Activated CD4-positive, alpha-beta T cell treated with anti-CD3 and anti-CD28 coated beads, Interleukin-2, Interleukin-4, amounts not matched to agents 100 ng/mL and 50 ng/mL, durations not matched to agents 16 hours and 8 hours (primary cell): ENCODE measurements at places on chromosomes 11 and 22.
A peak's percentile ranks its signal among the peaks of the same experiment; 100 is the strongest.

DNA sequence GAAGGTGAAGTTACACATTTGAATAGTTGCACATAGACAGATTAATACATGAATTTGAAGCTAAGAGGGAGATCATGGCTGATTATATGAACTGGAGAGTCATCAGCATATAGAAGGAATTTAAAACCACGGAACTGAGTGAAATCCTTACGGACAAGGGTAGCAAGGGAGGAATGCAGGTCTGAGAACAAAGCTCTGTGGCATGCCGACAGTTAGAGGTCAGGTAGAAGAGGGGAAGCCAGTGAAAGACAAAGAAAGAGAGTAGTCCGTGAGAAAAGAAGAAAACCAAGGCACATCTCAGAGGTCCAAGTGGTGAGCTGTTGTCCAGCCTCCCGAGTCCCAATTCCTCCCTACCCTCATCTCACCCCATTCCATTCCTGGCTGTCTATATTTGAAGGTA, 11.8 kb upstream of the SYT9 start:
- no peak for DNase-seq

GRCh38 chr11:111932611-111932950, 4.6 kb upstream of the DIXDC1 start:
- peak; percentile 75 for DNase-seq

DNA sequence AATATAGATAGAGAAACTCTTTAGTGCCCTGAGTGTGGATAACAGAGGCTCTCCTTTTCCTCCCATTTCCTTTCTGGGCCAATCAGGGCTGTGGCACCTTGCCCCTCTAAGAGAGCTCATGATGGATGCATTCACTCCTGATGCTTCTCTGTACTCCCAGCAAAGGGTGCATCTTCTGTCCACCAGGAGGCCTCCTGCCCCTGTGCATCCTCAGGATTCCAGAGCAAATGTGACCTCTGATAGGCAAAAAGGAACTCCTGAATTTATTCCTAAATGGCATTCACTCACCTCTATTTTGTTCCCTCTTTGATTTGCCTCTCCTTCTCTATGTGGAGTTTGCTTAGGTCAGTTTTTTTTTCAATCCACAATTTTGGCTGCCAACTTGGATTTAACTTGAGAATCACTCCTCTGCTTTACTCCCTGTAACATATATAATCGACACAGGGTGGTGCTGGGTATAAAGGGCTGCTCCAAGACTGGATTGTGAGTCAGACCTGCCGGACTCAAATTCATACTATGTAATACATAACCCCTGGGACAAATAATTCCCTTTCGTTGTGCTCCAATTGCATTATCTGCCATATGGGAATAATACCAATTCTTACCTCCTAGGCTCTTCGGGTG, 1.1 kb upstream of the MRGPRX4 start:
- DNase-seq = no peak

DNA sequence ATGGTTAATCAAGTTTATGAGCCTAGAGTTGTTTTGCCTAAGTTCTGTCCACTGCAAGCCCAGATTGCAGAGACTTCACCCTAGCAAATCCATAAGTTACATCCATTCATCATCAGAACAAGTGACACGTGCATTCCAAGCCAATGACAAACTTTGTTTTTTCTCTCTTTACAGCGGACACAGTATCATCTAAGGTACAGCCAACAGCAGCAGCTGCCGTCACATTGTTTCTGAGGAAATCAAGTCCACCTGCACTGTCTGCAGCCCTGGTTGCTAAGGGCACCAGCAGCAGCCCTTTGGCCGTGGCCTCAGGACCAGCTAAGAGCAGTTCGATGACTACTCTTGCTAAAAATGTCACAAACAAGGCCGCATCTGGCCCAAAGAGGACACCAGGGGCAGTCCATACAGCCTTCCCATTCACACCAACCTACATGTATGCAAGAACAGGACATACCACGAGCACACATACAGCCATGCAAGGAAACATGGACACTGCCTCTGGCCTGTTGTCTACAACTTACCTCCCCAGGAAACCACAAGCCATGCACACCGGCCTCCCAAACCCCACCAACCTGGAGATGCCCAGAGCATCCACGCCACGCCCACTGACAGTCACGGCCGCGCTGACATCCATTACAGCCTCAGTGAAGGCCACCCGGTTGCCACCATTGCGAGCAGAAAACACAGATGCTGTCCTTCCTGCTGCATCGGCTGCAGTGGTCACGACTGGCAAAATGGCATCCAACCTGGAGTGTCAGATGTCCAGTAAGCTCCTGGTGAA, 155.8 kb downstream of the C11orf91 start:
- DNase-seq = no peak

- no peak for DNase-seq
Observed at GRCh38 chr11:77211040-77211451, 83.0 kb downstream of the MYO7A start.

DNA sequence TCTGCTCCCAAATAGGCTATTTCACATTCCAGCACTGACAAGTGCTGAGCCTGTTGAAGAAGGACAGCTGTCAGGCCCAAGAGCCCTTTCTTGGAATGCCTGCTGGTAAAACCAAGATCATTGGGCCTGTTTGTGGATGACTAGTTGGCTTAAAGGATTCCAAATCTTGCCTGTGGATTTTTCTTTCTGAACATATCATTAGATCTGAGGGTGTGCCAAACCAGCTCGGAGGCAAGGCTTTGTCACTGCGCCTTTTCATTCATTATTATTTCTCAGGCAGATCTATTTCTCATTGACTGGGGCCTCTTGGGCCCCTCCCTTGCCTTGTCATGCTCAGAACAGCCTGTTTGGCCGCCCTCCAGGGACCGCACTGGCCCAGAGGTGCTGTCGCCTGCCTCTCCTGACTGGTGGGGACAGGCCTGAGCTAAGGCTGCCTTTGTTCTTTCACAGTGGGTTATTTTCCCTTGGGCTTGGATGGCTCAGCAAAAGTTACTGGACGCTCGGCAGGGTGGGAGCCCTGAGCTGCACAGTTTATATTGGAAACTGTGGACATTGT, 222.7 kb upstream of the SESN3 start:
- no peak for DNase-seq

DNA sequence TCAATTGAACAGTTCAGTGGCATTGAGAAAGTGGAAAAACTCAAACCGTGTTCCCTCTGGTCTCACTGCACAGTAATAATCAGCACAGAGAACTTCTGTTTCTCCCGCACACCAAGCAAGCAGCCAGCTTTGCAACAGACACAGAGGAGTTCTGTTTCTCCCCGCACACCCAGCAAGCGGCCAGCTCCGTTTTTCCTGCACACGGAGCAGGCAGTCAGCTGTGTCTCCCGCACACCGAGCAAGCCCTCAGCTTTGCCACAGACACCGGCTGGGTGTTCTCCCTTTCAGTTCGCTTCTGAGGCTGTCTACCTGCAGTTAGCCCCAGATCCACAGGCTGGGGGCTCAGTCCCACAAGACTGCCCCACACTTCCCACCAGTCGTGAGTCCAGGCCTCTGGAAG, 9.9 kb upstream of the TALDO1 start:
- DNase-seq = no peak

DNA sequence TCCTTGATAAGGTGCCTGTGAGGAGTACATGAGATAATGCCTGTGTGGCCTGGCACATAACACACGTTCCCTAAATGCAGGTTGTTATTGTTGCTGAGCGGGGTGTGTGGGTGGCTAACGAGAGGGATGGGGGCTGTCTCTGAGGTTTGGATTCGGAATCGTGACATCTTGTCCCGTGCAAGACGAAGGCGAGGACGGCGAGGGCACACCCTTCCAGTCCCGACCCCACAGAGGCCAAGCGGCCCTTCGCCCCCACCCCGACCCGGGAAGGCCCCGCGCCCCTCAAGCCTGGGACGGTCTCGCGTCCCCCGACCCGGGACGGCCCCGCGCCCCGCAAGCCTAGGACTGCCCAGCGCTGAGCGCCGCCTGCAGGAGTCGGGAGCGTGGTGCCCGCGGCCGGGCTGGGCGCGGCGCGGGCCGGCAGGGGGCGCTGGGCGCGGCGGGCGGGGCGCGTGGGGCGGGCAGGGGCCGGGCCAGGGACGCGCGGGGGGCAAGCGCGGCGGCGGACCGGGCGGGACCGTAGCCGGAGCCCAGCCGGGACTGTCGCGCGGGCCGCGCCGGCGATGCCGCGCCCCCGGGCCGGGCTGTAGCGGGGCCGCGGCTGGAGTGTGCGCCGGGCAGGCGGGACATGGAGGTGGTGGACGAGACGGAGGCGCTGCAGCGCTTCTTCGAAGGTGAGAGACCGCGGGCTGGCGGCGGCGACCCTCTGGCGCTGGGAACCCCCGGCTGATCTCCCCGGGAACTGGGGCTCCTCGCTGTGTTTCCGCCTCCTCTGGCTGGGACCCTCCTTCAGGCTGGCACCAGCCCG, at the start of gene MYRF:
Gene MYRF, plus strand, starts transcription at position 520 of the 808 bp plus-strand sequence. Its CDS starts 109 bp downstream, at position 629.
- DNase-seq = peak; percentile 35

GRCh38 chr11:3229673-3230630, 2.3 kb downstream of the MRGPRE start:
- no peak for DNase-seq

DNA sequence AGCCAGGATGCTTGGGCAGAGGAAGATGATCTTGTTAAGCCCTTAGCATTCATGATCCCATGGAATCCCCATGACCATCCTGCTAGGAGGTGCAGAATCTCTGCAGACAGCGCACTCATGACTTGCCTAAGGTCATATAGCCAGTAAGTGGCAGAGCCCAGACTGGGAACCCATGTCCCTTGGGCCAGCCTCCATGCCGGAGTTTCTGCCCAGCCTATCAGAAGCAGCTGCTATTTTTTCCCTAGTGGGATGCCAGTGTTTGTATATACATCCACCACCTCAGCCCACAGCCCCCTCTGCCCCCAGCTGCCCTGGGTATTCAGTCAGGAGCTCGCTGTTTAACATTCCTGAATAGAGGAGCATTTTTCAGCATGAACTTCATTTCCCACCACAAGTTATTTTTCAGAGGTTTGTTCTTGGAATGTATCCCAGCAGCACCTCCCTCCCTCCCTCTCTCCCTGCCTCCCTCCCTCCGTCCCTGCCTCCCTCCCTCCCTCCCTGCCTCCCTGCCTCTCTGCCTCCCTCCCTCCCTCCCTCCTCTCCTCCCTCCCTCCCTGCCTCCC, 34.4 kb upstream of the SUSD2 start:
- no peak for DNase-seq

DNA sequence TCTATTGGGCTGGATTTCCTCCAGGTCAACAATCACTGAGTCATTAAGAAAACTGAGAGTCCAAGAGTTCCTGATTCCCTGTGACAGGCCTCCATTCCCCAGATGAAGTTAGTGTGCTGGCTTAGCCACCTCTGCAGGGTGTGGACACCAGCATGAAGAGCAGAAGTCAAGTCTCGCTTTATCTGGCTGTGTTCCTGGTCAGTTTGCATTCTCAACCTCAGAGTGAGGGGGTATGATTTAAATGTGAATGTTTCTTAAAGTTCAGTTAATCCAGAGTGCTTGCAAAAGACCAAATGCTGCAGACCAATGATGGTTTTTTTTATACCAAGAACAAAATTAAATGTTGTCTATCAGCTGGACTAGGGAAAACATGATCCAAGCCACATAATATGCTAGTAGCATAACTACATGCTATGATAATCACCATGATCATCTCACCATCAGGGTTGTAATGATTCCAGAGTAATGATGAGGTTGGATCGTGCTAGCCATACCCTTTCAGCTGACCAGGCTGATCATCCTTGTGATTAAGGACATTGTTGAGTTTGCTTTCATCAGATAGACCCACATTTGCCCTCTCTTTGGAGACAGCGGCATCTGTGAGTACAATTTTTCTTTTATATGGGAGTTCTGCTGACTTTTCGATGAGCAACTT, 145.8 kb upstream of the ARHGAP20 start:
- no peak for DNase-seq

DNA sequence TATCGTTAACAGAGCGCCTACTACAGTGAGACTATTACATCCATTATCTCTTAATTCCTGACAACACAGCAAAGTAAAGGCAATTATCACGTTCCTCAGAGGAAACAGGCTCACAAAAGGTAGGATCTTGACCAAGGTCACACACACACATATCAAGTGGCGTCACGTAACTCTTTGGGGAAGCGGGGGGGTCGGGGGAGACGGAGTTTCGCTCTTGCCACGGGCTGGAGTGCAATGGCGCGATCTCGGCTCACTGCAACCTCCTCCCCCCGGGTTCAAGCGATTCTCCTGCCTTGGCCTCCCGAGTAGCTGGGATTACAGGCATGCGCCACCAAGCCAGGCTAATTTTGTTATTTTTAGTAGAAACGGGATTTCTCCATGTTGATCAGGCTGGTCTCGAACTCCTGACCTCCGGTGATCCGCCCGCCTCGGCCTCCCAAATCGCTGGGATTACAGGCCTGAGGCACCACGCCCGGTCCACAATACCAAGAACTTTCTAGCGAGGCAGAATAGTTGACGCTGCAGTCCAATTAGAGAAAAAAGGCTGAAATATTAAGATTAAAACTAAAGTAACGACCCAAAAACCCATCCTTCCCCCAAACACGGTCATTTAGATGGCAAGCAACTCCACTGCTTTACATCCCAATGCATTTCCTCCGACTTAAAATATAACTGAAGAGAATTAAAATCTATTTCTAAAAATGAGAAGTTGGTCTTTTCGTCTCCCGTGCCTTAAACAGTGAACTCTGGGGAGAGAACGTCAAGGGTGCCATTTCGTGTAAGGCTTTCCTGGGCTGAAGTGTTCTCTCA, 1.2 kb downstream of the DDX17 start:
- DNase-seq = peak; percentile 63

GRCh38 chr22:27270818-27271510, 530.6 kb downstream of the MN1 start:
- no peak for DNase-seq

DNA sequence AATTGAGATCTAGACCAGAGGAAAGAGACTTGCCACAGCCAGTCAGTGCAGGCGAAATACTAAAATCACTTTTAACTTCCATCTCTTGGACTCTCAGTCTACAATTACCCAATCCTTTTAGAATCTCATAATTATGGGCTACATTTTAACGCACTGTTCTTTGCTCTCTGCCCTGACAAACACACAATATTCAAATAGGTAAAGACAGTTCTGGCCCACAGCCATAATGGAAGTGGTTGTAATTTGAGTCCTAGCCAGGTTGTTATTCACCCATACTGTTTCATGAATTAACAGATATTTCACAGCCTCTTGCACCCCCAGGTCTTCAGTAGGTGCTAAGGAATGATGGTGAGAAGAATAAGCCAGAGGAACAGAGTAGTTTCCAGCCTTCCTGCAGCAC, 830 bp downstream of the C11orf97 start:
- no peak for DNase-seq

DNA sequence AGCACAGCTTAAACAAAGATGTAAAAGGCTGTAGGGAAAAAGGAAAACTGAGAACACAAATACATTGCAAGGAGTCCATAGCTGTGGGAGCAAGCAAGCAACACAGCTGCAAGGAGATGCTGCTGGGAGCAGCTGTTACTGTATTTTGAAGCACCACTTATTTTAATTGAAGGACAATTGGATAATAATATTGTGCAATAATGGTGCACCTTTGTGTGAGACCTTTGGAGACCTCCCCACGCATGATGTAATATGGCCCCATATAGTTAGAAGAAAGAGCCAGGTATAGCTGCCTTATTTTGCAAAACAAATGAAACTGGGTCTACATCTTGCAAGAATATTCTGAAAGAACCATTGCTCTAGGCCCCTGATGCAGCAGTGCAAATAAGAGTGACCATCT, 191.1 kb upstream of the KIRREL3 start:
- DNase-seq = no peak

- DNase-seq = no peak
Observed at GRCh38 chr22:45336971-45337431, 27.3 kb downstream of the FAM118A start.

- no peak for DNase-seq
Observed at GRCh38 chr11:64534950-64535349, 56.1 kb upstream of the SLC22A12 start.
